ENCODE measurements at places on chromosomes 12 and 14. TPM values are rescaled to one million over a fixed set of nuclear protein-coding genes. Genes with fewer than 3 reads are reported as not detected.

GRCh38 chr12:111443586-111443985, 37.9 kb downstream of the SH2B3 start:
- DNase-seq = no peak

DNA sequence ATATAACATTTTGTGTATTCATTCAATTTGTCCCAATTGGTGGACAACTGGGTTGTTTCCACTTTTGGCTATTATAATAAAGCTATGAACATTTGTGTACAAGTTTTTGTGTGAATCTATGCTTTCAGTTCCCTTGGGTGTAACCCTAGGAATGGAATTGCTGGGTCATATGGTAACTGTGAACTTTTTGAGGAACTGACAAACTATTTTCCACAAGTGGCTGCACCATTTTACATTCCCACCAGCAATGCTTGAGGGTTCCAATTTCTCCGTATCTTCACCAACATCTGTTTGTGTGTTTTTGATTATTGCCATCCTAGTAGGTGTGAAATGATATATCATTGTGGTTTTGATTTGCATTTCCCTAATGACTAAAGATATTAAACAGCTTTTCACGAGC, 13.0 kb downstream of the LPCAT3 start:
- no peak for DNase-seq

GRCh38 chr12:70664465-70664881, 27.2 kb upstream of the PTPRB start:
- DNase-seq = no peak

DNA sequence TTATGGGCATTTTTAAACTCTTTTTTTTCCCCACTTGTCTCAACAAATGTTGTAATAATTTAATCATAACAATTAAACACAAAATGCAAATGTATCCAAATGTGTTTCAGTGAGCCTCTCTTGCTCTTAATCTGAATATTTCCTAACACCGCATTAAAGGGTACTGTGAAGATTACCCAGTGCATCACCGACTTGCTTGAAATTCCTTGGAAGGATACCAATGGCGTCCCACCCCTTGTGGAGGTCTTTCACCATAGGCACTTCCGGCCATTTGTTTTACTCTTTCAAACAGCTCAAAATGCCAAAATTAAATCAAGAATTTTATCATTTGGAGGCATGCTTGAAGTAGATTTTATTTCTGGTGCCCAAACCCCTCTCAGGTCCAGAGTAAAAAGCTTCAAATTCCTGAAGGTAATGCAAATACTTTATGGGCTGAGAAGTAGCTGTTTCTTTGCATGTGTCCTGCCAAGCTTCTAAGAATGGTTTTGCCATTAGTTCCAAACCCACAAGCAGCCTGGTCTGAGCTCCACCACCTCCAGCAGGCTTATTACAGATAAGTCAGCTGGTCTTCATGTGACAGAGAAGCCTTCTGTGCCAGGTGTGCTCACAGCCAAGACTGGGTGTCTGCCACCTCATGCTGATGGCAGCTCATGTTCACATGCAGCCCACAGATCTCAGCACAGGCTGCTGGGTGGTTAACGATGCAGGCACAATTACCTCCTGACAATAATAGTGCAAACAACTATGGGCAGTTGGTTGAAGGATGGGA, 16.4 kb upstream of the NUDT4 start:
- peak; percentile 24 for DNase-seq

DNA sequence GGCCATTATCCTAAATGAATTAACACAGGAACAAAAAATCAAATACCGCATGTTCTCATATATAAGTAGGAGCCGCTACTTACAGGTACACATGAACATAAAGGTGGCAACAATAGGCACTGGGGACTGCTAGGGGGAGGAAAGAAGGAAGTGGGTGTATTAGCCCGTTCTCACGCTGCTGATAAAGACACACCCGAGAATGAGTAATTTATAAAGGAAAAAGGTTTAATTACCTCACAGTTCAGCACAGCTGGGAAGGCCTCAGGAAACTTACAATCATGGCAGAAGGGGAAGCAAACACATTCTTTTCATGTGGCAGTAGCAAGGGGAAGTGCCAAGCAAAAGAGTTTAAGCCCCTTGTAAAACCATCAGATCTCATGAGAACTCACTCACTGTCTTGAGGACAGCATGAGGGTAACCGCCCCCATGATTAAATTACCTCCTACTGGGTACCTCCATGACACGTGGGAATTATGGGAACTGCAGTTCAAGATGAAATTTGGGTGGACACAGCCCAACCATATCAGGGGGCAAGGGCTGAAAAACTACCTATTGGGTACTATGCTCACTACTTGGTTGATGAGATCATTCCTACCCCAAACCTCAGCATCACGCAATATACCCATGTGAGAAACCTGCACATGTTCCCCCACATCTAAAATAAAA, 16.4 kb upstream of the MIA2 start:
- no peak for DNase-seq

DNA sequence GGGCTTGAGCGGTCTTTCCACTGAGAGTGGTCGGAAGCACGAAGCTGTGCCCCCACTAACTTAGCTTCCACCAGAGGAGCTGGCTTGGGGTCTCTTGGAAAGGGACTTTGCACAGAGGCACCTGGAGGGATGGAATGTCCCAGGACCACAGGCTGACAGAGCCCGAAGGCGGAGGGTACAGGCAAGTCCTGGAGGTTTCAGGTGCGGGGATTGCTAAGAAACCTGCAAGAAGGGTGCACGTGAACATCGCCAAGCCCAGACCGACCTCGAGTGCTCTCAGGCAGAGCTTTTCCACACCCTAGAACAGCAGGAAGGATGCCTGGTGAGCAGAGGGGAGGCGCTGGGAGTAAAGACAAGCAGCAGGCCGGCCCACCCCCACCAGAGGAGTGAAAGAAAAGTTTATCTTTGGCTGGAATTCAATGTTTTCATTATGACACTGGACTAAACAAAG, 61.6 kb downstream of the SERPINA3 start:
- DNase-seq = no peak

DNA sequence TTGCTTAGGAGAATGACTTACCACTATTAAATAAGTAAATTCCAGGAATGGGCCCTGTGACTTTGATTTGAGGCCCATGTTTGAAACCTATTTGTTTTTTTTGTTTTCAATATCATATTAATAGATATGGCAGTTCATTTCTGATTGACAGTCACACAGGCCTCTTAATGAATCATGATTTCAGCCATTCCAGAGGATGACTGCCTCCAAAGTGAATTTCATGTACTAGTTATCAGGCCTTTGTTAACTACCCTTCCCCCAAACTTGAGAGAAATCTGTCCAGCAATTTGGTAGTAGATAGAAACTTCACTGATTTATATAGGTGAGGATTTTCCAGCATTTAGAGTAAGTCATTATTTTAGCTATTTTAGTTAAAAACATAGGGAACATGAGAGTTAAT, 25.9 kb upstream of the GALNT16 start:
- DNase-seq = no peak

Gene ADAM20
- not detected for polyA plus RNA-seq

Gene CTDSP2
- polyA plus RNA-seq = 181 TPM

Gene ADAM21
- 0.19 TPM for polyA plus RNA-seq

Gene IL26
- not detected for polyA plus RNA-seq

Measured in muscle of back (tissue), 13 donors.